ENCODE measurements at places on chromosomes 6 and 20.

DNA sequence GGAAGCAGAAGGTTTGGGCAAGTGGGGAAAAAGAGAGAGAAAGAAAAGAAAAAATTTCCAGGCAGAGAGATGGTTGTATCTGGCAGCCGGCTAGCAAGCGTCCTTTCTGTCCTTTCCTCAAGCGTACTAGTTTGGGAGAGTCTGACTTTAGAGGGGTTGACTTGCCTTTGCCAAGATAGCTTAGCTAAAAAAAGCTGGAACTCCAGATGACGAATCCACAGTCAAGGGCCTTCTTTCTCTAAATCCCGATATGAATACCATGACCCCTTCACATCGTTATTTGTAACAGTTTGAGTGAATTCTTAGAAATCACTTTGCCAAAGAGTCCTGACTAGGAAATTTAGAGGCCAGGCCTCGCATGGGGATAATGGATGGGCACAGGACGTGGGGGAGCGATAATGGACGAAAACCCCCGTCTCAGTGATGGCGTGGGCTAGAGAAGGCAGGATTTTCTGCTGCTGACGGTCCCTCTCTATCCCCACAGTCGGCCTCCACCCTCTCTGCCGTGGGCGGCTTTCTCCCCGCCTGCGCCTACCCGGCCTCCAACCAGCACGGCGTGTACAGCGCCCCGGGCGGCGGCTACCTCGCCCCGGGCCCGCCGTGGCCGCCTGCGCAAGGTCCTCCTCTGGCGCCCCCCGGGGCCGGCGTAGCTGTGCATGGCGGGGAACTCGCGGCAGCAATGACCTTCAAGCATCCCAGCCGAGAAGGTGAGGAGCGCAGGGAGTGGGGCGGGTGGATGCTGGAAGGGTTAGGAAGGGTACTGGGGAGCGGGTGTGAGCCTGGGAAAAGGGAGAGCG lies 3.5 kb downstream of the PAX1 start:
- no peak for DNase-seq

- DNase-seq: peak; percentile 16
Observed at GRCh38 chr6:18823782-18824386, 436.7 kb downstream of the RNF144B start.

DNA sequence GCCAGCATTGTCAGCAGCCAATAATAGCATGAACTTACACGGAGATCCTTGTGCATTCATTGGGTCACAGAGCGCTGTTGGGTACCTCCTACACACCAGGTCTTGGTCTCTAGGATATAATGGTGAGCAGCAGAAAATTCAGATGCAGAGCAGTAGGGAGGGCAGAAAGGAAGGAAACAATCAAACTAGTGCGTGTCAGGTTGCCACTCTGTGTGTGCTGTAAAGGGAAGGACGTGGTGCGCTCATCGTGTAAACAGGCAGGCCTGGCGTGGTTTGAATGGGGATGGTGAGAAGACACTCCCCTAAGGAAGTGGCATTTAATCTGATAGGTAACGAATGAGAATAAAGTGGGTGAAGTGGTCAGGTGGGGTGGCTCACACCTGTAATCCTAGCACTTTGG lies 336.4 kb downstream of the CDH26 start:
- DNase-seq: no peak

DNA sequence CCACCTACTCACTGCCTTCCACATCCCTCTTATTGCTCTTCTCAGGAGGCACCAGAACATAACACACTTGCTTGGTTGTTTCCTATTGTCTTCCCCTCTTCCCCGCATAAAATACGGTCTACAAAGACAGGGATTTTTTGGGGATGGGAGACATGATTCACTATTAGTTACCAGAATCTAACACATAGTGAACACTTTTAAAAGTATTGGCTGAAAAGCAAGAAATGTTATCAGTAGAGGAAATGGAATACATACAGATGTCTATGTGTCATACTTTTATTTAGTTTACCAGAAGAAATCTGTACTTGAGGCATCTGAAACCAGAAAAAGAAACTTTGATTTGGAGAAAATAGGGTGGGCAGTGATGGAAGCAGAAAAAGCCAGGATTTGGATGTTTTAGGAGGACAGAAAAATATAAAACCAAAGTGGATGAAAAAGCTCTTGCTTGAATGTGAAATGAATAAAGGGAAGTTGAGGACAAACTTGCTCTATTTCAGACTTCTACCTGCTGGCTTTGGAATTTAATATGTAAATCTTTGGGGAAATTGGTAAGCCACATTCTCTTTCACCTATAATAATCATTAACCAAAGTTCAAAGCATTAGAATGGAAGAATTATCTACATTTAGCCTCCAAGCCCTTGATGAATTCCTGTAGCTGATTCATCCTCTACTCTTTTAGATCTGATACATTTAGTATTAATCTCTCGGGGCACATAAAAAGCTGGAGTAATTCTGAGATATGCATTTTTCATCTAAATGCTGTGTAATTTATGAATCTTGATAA lies 82.6 kb downstream of the DOK5 start:
- DNase-seq: no peak

GRCh38 chr6:35687658-35688604 lies 784 bp downstream of the FKBP5 start:
- DNase-seq: peak; percentile 75

DNA sequence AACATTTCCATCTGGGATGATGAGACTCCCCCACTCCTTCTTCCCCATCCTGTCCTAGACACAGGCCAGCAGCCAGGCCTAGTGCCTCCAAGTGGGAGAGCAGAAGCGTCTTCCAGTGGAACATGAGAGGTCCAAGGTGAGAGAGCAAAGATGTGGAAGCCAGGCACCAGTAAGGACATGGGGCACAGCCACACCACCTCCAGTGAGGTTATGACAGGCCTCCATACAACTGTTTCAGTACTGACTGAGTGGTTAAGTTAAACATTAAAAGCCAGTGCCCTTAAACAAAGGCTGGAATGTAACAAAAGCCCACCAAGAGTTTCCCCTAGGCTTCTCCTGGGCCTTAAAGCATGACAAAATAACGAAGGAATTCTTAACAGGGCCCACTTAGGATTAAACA lies 5.3 kb downstream of the ZBTB24 start:
- DNase-seq: no peak

DNA sequence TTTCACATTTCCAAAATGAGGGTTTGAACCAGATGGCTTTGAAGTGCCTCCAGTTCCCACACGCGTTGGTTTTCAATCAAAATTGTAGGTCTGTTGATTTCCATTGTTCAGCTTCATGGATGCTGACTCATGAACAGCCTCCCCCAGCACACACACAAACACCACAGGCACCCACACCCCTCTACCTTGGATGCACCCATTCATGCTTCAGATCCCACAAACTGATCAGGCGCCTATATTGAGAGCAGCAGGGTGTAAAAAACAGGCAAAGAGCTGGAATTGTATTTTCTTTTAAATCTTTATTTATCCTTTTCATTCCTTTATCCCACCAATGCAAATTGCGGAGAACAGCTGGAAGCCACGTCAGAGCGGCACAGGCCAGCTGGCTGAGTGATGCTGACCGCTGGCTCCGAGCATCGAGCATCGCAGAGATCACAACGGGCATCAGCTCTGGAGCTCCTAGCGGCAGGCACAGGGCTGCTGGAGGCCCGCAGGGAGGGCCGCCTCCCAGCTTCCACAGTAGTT lies 29.3 kb upstream of the TBC1D7 start:
- no peak for DNase-seq

GRCh38 chr20:1075616-1076015 lies 42.8 kb upstream of the PSMF1 start:
- DNase-seq: no peak

DNA sequence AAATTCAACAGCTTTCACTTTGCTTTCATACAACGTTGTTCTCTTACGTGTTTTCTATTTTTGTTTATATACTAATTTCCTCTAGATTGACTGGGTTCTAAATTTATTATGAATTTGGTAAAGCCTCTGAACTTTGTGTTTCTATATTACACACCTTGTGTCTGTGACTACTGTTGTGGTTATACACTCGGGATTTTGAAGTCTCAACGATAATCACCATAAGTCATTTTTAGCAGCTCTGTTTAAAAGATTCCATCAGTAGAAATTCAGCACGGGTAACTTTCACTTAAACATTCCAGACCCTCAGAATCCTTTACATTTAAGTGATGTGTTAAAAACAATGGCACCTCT lies 31.8 kb upstream of the HBS1L start:
- no peak for DNase-seq

DNA sequence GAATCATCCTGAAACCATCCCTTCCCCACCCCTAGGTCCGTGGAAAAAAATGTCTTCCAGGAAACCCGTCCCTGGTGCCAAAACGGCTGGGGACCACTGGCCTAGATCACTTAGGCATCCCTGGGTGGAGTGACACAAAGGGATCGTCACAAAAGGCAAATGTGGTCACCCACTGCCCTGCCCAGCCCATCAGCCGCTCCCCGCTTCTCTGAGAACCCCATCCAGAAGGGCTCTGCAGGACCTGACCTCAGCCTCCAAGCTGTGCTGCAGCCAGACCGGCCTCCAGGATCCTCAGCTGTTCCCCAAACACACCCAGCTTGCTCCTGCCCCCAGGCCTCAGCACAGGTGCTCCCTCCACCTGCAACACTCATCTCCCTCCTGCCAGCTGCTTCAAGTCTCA lies 61.6 kb downstream of the PREX1 start:
- DNase-seq: no peak

GRCh38 chr6:4864519-4864918 lies 88.3 kb downstream of the CDYL start:
- DNase-seq: no peak

GRCh38 chr20:31476643-31477215 lies 1.6 kb downstream of the REM1 start:
- no peak for DNase-seq

GRCh38 chr6:79034865-79035264 lies 43.2 kb downstream of the PHIP start:
- DNase-seq: no peak

DNA sequence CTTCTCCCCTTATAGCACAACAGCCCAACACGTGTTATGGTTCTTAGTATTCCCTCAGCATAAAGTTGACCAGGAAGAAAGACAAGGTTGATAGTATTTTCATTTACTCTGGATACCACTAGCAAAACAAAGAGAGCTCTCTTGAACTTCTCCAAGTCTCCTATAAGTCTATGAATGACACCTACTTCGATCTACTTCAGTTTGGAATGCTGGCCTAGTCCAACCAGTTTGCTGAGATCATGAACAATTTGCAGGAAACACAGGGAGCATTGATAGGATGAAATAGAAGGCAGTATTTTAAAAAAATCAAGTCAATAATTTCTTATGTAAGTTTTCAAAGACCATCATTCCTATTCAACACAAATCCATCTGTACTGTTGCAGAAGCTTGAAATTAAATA lies 93.6 kb downstream of the GJA10 start:
- peak; percentile 37 for DNase-seq

- no peak for DNase-seq
Observed at GRCh38 chr6:27866357-27867050, 45.7 kb downstream of the OR2B2 start.
